DMS79 (cell line): ENCODE measurements at places on chromosomes 3 and 15.

DNA sequence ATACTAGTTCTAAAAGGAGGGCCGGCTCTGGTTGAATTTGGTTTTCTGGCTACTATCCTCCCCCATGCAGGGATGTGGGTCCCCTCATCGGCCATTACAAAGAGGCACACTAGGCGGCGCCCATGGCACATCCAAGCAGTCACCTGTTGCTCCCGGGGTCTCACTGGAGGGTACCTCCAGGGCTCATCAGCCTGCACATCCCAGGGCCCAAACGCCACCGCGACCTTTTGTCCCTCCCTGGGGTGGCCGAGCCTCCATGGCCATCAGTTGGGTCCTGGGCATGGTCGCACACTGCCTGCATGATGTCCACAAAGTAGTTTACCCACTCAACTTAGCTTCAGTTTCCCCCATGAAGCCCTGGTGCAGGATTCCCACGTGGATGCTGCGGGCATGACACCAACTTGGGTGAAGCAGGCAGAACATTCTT, 28.3 kb downstream of the IDH3A start:
- no peak for DNase-seq

GRCh38 chr3:145936971-145937370, 224.0 kb downstream of the PLOD2 start:
- DNase-seq: no peak

GRCh38 chr3:47394881-47395280, 14.1 kb downstream of the PTPN23 start:
- DNase-seq: no peak

DNA sequence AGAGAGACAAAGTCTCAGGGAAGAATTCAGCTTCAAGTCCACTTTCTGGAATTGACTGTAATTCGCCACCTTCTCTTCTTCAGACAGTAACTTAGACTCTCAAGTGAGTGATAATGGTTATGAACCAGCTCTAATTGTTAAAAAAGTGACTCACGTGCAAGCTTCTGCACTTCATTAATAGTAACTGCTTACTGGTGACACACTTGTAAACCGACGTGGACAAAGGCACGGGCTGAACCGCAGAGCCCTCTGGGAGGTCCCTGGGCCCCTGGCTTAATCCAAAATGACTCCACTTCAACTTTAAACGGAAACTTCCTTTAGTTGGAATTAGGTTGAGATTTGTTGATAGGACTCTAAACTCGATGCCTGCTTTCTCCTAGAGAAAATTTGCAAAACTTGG, 17.0 kb downstream of the MUC4 start:
- no peak for DNase-seq

DNA sequence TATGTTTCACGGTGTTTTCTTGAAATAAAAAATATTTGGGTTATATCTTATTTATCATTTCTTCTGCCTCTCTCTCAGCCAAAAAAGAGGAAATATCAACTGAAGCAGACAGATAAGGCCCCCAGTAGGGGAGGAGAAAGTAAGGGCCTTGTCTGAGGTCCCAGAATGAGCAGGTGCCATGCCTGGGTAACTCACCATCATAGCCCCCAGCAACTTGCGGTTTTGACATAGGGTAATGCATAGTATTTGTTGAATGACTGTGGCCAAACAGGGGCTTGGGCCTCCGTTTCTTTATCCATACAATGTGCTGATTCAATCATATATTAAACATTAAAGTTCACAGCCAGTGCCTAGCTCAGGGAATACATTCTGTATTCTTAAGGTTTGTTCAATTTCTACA, 119.6 kb downstream of the ABI3BP start:
- DNase-seq: no peak

DNA sequence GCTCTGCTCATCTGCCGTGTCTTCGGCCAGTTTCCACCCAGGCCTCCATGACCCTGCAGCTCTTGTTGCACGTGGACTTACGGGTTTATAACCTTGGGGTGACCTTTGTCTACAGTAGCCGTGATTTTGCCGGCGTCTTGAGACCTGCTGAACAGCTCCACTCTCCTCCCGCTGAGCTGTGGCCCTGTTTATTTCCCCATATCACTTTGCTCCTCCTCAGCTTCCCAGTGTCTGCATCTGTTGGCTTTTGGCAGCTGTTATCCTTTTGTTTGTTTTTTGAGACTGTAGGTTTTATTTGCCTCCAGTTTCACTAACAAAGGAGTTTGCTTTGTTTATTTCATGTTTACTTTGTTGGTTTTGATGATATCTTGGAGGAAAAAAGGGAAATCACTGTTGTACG, 29.3 kb upstream of the SLC28A1 start:
- DNase-seq: no peak

DNA sequence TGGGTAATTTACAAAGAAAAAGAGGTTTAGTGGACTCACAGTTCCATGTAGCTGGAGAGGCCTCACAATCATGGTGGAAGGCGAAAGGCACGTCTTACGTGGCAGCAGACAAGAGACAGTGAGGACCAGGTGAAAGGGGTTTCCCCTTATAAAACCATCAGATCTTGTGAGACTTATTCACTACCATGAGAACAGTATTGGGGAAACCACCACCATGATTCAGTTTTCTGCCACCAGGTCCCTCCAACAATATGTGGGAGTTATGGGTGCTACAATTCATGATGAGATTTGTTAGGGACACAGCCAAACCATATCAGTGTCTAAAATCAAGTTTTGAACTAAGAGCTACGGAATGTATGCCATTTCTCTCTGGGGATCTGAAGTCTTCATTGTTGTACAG, 354.8 kb upstream of the C2CD4B start:
- DNase-seq: no peak

- no peak for DNase-seq
These were observed 351.3 kb downstream of the FOXP1 start for GRCh38 chr3:71232175-71232679.

DNA sequence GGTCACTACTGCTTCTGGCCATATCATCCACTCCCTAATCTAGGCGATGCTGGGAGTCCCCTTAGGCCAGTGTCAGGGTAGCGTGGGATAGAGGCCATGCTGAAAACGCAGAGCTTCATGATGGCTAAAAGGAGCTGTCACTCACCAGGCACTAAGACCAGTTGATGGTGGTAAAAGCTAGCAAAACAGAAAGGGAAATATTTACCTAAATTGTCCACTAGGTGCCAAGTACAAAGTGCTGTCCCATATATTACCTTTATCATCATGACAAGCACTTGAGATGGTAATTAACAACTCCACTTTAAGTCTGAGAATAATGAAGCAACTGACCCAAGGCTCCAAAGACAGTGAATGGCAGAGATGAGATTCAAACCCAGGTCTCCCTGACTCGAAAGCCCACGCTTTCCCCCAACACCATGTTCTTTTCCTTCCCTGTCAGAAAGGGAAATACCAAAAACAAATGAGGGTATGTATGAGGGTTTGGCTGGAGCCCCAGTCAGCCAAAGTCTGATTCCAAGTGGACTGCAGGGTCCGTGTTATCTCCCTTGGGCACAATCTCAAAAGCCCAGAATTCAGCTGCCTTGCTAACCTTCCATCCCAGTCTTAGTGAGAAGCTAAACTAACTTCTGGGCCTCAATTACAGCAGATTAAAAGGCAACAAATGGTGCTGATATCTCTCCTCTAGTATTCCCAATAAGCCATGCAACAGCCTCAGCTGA, 84.7 kb downstream of the RBPMS2 start:
- no peak for DNase-seq

DNA sequence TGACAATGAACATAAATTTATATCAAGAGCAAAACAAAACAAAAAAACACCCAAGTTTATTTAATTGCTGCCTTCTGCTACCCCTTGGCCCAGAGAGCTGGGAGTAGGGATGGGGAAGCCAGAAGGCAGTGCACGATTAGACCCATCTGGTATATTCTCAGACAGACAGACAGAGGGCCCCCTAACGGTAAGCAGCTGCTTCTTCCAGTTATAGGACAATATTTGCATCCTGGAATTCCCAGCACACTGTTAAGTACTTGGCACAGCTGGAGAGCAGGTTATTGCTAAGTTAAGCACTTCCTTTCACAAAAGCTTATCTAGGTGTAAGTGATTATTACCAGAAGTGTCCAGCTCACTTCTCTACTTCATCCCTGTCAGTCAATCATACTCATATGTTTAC, 39.3 kb downstream of the C2CD4B start:
- no peak for DNase-seq

DNA sequence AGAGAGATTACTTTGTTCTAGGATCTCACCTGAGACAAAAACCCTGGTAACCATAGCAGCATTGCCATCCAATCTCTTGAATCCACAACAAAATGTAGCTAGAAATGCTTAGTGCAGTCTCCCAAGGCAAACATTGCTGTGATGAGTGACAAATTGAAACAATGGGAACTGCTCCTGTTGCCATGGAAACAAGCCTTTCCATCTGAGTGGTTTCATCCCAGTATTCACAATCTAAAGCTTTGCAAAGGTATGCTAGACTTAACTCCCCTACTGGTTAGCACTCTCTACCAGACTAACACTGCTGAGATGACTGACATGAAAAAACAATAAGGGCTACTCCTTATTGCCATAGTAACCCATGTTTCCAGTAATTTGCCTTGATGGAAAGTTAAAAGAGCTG, 172.6 kb upstream of the CNTN3 start:
- no peak for DNase-seq

- no peak for DNase-seq
These were observed 47.6 kb upstream of the TSEN2 start for GRCh38 chr3:12436514-12437220.

DNA sequence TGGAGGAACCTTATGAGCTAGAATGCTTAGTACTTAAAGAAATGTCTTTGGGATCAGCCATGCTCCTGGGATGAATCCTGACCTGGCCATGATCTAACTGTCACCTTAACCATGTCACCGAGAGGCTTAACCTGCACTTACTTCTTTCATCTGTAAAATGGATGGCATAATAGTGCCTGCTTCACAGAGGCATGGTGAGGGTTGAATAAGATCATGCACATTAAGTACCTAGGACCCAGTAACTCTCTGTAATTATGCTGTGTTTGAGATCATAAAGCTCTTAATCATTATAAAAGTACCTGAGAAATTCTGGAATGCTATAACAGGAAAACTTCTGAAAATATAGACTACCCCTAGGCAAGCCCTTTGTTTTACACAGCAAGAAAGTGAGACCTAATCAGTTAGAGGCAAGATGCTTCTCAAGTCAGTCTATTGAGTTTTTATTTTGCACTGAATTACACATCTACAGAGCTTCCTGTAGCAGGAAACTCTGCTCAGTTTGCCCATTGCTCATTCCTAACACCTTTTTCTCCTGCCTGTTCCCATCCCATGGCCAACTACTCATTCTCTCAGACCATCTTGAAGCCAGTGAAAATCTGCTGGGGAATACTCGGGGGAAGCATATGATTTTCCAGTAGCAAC, 1015.5 kb upstream of the CFAP20DC start:
- DNase-seq: no peak

DNA sequence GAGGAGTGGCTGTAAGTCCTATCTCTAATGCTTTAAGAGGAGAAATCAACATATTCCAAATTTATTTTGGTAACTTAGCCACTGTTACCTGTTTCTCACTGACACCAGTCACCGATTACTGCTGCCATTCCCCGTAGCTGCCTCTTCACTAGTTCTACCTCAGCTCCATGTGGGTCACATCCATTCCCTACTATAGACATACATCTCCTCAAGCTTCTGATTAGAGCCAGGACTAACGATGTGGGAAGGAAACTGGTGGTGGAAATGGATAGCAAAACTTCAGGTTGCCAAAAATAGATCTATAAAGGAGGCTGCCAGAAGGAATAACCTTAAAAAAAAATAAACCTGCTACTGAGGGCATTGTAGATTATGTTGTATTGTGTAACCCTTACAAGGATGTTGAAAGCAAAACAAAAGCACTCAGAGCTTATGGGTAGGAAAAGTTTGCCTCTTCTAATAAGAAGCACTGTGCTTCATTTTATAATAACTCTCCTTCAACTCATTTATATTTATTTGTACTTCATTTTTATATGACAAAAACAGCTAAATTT, 56.0 kb downstream of the KAT2B start:
- DNase-seq: no peak

DNA sequence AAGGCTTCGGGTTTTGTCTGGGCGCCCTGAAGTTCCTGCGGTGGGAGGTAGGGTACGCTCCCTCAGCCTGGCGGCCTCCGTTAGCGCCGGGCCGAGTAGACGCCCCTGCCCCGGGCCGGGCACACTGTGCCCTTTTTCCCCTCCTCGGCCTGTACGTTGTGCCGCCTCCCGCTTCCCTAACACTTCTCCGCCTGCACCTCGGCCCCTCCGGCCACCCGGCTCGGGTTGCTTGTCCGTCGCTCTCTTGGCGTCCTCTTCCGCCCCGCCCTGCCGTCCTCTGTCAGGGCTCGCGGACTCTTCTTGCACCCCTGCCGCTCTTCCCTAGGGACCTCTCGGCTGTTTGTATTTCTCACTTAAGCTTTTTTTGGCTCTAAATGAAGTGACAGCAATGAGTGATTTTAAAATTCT, 384 bp downstream of the KNL1 start:
- no peak for DNase-seq

GRCh38 chr15:72872066-72872845, 88.7 kb upstream of the ADPGK start:
- no peak for DNase-seq

DNA sequence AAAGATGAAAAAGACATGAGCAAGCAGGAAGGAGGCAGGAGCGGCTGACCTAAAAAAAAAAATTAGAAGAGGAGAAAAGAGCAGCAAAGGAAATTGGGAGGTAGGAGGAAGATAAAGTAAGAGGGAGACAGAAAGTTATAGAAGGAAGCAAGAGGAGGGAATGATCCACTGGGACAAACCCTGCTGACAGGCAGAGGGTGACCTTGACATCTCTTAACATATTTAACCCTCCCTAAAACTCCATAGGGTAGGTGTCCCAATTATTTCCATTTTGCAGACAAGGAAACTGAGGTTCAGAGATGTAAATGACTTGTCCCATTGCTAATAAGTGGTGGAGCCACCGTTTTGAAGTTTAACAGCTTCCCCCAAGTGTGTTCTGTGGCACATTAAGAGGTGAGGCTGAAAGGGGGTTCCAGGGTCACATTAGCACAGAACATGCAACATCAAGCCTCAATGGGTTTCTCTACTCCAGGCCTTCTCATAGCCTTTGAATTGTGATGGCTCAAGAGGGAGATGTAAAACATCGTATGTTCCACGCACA, 37.4 kb upstream of the PRICKLE2 start:
- no peak for DNase-seq

GRCh38 chr3:141578202-141578973, 91.6 kb downstream of the RASA2 start:
- no peak for DNase-seq

- DNase-seq: no peak
These were observed 3.9 kb upstream of the ARPIN start for GRCh38 chr15:89916660-89917059.

DNA sequence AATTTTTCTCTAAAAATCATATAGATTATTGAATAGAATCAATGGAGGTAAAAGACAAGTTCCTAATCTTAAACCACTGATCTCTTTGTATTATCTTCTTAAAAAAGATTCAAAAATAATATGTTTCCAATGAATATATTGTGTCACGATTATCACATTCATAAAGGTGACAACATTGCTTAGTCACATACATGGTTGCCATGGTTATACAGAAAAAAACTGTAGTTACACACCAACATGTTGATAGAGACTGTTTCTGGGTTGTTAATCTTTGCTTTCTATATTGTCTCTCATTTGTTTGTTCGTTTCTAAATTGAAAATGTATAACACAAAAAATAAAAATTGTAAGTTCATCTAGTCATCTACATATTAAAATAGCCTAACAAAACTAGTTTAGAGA, 376.0 kb upstream of the ALCAM start:
- DNase-seq: no peak

- no peak for DNase-seq
These were observed 111.7 kb downstream of the CHSY1 start for GRCh38 chr15:101139986-101140696.

GRCh38 chr15:58190419-58190818, 52.2 kb downstream of the AQP9 start:
- no peak for DNase-seq
